ENCODE measurements at places on chromosomes 6 and 20.

GRCh38 chr20:61516346-61517208 is 264.5 kb downstream of the CDH4 start:
- DNase-seq: no peak

DNA sequence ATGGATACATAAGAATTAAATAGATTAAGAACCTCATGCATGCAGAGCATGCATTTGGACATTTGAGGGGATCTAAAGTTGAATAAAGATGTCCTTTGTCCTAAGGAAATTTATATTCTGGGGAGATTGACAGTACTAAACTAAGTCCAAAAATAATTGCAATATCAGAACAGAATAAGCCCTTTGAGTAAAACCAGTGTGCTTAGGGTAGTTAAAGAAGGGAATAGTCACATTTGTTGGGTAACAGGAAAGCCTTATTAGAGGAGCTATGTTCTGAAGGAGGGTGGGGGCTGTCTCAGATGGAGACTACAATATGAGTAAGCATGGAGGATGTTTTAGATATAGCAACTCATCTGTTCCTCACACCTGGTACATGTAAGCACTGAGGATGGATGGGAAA is 35.8 kb downstream of the CDC5L start:
- no peak for DNase-seq

DNA sequence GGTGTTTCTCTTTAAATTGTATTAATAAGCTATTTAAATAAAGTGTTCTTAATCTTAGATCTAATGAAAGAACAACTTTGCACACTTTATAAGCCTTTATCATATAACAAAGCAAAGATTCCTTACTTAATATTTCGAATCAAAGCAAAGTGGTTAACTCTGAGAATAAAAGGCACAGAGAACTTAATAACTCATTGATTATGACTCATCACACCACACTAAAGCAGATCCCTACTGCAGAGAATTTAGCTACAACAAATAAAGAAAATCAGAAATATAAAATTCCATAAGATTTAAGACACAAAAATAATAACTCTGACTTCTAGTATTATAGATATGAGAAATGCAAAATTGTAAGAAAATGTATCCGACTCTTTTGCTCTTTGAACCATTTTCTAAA is 135.6 kb upstream of the RUNX2 start:
- no peak for DNase-seq

- DNase-seq: no peak
Measured at GRCh38 chr6:87832025-87832825, 130.2 kb upstream of the AKIRIN2 start.

GRCh38 chr6:81886157-81886556 is 133.7 kb upstream of the TENT5A start:
- no peak for DNase-seq

DNA sequence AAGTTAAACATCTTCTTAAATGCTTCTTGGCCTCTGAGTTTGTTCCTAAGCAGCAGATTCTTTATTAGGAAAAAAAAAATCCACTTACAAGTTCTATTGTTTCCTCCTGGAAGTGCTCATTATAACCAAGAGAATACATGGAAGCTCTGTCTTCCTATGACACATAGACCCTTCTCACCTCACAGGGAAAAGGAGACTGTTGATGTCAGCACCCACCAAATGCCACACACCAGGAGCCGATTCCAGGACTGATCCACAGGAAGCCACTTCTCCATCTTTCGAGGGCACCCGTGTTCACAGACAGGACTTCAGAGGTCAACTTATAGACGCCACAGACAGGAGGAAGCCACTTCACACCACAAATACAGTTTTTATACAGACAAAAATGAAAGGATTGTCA is 13.4 kb upstream of the BNIP5 start:
- DNase-seq: no peak

- no peak for DNase-seq
Measured at GRCh38 chr6:35088281-35089215, 52.6 kb downstream of the TCP11 start.

- no peak for DNase-seq
Measured at GRCh38 chr20:11355345-11355744, 562.3 kb upstream of the BTBD3 start.

DNA sequence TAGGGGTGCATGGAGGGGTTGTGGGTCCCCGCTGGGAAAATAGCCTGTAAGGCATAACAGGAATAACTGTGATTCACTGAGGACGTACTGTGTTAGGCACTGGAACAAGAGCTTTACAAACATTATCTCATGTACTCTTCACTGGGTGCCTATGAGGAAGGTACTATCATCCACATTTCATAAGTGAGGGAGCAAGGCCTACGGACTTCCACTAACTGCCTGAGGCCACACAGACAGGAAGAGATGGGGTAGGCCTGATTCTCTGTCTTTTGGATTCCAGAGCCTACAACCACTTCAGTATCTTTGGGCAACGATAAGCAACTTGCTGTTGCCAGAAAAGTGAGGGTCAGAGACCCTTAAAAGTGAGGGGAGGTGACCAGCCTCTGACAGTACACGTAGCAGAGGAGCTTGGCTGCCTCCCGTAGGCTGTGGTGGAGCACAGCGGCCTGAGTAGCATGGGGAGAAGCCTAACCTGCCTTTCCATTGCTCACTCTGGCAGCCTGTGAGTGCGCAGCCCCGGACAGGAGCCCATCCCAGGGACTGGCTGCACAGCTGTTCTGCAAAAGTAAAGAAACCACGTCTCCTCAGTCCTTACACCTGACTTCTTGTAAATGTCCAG is 30.4 kb downstream of the PSMB1 start:
- no peak for DNase-seq

DNA sequence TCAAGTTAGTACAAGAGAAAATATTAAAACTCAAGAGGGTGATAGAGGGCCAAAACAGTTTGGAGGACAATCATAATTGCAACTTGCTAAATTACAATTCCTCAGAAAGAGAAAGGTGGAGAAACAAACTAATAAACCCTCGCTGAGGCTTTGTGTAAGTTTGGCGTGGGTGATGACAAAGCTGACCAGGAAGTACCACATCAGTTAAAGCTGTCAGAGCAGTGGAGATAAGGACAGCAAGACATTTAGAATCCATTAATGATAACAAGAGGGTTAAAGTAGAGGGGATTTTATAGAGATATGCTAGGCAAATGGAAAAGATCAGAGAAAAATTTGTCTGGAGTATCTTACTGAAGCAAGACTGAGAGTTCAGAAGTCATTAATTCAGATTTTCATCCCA is 334.4 kb downstream of the TFAP2B start:
- no peak for DNase-seq

- DNase-seq: no peak
Measured at GRCh38 chr6:111580401-111580800, 25.3 kb downstream of the TRAF3IP2 start.

DNA sequence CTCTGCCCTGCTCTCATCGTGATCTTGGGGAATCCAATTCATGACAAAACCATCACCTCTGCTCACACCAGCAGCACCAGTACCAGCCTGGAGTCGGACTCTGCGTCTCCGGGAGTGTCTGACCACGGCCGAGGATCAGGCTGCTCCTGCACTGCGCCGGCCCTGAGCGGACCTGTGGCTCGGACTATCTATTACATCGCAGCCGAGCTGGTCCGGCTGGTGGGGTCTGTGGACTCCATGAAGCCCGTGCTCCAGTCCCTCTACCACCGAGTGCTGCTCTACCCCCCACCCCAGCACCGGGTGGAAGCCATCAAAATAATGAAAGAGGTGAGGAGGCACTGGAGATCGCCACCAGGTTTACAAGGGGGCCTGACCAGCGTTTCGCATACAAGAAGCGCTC is 37.2 kb upstream of the PBOV1 start:
- no peak for DNase-seq

DNA sequence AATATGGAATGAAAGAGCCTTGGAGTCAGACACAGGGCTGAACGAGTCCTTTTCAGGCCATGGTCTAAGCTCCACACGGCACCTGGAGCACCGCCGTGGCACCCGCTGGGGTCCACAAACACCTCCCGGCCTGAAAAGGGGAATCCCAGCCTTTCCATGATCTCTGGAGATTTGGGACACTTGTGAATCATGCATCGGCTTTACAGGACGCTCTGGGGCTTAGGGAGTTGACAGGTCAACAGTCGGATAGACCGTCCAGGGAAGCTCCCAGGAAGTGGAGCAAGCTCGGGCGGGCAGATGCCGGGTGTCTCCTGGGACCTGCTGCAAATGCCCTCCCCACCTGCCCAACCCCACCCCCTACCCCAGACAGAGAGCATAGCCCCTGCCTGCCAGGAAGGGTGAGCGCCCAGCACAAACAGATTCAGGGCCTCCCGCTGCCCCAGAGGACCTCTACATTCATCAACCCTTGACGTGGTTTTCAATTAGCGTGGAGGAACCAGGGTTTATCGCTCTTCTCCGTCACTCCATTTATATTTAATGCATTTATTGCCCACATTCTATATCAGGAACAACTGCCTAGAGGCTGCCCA is 53.6 kb downstream of the YTHDF1 start:
- no peak for DNase-seq

DNA sequence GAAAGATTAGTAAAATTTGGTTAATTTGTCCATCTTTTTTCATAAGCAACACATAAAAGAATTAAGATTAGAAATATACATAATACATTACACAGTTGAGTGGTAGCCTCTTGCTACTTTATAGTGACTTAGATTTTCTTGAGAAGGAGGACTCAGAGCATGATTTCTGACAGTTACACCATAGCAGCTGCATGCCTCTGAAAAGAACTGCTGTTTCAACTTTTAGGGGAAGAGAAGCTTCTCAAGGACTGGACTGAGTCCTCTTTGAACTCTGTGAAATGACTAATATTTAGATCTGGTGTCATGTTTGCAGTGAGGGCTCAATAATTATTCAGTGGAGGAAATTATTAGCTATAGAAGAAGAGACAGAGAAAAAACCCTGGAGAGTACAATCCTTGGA is 272.5 kb downstream of the BTBD9 start:
- no peak for DNase-seq

DNA sequence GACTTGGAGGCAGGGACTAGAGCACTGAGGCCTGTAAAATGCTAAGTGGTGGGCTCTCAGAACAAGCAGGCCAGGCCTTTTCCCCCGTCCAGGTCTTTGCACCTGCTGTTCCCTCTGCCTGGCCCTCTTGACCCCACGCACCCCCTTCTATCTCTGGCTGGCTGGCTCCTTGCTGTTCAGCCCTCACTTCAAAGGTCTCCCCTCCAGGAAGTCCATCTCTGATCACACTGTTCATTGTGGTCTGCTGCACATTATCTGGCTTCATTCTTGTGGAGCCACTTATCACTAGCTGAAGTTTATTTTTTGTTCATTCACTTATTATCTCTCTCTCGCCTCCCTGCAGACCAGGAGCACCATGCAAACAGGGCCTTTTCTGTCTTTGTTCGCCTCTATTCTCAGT is 24.5 kb downstream of the SLC13A3 start:
- DNase-seq: no peak

DNA sequence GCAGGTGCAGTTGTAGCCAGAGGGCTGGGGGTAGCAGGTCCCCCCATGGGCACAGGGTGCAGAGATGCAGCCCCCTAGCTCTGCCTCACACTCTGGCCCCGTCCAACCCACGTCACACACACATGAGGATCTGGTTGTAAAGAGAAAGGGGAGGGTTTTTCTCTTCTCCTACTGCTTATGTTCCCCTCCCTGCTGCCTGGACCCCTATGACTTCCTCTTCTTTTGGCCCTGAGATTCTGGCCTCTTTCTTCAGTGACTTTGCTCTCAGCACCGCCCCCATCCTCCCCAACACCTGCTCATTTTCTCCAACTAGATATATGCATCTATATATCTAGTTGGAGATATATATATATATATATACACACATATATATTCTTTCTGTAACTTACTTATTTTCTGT is 9.7 kb downstream of the NOTCH4 start:
- no peak for DNase-seq

GRCh38 chr6:100538086-100538485 is 73.4 kb upstream of the SIM1 start:
- no peak for DNase-seq

DNA sequence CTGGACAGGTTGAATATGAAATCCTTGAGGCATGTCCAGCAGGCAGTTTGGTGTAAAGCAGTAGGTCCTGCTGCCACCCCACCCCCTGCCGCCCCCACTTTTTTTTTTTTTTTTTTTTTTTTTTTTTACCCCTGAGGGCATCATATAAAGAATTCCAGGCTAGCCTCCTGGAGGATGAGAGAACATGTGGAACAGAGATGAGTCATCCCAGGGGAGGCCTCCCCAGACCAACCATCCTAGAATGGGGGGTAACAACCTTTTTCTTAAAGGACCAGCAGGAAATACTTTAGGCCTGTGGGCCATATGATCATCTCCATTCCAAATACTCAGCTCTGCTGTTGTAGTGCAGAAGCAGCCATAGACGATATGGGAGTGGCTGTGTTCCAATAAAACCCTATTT is 170.9 kb downstream of the GJA10 start:
- DNase-seq: no peak

DNA sequence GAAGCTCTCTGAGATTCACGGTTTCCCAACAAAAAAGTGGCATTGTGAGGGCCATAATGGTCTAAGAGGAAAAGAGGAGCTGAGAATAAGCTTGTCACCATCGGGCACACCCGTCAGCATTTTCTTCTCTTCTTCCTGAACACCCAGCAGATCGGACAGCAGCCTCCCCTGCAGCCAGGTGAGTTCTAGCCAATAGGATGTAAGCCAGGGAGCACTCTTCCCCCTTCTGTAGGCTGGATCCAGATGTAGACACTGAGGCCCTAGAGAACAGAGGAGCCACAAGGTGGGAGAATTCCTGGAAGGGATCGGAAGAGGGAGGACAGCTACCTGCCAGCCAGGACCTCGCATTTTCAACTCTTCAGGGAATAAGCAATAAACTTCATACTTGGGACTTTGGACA is 228.0 kb downstream of the SYNDIG1 start:
- DNase-seq: no peak

DNA sequence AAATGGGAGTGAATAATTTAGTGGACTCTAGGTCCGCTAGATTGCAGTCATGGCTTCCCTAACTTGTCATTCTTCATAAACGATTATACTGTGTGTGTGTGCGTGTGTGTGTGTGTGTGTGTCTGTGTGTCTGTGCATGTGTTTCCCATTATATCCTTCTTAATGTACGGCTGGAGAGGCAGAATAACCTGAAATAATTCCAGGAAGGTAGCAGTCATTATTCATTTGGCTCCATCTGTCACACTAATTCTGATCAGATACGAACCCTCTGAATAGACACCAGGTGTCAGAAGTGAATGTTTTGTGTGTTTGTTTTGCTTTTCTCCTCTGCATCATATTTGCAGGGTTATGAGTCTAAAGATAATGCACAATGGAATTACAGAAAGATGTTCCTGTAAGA is 372.9 kb downstream of the DOK5 start:
- no peak for DNase-seq

GRCh38 chr6:41160933-41161332 is 2.0 kb downstream of the TREM2 start:
- DNase-seq: no peak

DNA sequence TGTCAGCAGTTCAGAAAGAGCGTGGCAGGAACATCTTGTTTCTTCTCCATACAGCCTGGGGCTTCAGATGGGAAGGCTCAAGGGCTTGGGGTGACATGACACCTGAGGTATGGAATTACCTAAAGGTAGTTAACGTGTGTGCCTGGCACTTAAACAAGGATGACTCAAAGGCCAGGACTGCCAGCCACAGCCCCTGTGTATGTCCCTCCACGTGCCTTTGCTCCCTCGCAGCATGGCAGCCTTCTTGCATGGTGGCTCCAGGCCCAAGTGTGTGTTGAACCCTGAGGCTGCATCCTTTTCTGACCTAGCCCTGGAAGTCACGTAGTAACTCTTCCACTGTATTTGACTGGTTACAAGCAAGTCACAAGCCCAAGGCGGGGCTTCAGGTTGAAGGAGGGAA is 33.6 kb upstream of the MYL9 start:
- DNase-seq: no peak

GRCh38 chr6:108807928-108808327 is 40.3 kb upstream of the ARMC2 start:
- DNase-seq: no peak
